ENCODE measurements at places on chromosomes 4 and X.

DNA sequence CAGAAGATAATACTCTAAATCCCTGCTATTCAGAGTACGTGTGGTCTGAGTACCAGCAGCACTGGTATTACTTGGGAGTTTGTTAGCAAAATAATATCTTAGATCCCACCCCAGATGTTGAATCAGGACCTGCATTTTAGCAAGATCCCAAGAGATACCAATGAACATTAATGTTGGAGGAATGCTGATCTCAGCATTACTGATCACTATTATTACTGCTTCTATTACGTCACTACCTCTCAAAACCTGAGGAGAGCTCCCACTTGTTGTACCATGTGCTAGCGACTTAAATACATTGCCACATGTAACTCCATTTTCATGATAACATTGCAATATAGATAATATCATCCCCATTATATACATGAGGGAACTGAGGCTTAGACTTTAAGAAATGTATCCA is 185.2 kb downstream of the SPRY1 start:
- no peak for DNase-seq

DNA sequence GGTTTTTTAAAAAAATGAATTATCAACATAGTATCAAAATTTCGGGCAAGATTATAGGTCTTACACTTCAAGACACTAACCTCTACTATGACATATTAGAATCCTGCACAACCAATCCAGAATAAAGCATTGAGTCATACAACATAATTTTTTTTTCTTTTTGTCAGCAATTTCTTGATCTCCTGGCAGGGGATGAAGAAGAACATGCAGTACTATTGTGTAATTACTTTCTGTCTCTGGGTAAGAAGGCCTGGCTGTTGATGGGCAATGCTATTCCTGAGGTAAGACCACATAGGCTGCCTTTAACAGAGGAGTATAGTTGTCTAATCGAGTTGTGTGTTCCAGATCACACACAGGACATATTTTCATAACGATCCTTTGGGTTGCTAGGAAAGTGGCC is 67.5 kb downstream of the FBXL5 start:
- DNase-seq = no peak

DNA sequence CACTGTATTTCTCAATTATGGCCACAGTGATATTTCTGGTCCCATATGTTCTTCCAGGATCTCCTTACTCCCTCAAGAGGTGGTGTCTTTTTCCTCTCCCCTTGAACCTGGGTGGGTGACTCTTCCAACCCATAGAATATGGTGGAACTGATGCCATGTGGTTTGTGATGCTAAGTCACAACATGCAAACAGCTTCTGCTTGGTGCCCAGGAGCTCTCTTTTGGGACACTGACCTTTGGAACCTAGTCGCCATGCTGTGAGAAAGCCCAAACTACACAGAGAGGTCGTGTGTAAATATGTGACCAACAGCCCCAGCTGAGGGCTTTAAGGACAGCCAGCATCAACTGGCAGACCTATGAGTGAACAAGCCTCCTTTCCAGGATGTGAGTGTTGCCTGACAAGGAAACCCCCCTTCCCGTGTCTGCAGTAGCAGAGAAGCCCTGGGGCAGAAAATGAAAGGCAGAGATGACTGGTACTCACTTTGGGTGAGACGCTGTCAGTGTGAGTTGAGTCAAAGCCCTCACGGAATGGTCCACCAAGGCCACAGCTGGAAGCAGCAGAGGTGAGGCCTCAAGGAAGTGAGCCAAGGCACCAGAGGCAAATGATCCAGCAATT is 223.4 kb downstream of the BCOR start:
- no peak for DNase-seq

DNA sequence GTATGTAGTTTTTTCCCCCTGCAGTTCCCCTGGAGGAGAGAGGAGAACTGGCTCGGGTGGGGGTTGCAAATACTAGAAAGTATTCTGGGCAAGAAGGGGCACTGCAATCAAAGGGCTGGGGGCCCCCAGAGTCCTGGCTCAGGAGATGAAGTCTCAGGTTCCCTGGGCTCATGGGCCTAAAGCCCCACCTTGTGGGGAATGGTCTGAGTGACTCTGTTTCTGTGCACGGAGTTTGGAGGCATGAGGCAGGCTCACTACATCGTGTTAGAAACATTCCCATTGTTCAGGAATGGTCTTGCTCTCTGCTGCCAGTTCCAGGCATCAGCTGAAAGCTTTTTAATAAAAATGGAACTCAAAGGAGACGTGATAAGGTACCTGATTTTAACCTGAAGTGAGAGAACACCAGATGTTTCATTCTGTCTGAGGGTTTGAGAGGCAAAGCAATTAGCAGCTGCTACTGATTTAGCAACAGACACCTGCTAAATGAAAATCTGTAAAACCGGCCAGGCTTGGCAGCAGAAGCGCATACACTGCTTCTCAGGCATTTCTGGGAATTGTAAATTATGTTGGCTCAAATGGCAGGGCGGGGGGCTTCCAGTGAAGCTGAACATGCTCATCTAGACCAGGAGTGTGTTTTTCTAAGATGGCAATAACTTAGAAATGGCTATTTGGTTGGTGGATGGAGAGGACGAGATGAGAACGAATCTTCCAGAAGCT is 122.7 kb downstream of the TMEM164 start:
- peak; percentile 13 for DNase-seq

- DNase-seq = no peak
Measured at GRCh38 chr4:71832049-71832448, 48.2 kb upstream of the GC start.

- no peak for DNase-seq
Measured at GRCh38 chr4:3822230-3822947, 56.2 kb downstream of the ADRA2C start.

- no peak for DNase-seq
Measured at GRCh38 chr4:17934286-17934685, 87.3 kb downstream of the LCORL start.

DNA sequence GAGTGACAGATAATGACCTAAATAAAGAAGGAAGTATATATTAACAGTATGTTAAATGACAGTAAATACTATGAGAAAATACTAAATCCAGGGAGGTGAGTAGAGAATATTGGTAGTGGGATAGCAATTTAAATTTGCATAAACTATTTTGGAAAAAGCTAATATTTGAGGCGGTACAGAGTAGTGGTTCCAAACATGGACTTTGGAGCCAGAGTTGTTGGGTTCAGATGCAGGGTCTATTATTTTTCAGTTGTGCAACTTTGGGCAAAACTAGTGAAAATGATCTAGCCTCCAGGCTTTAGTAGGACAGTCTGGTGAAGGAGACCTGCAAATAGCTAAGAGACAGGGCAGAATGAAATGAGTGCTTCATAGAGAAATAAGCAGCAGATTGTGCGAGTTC is 84.8 kb upstream of the SOX3 start:
- DNase-seq = no peak

DNA sequence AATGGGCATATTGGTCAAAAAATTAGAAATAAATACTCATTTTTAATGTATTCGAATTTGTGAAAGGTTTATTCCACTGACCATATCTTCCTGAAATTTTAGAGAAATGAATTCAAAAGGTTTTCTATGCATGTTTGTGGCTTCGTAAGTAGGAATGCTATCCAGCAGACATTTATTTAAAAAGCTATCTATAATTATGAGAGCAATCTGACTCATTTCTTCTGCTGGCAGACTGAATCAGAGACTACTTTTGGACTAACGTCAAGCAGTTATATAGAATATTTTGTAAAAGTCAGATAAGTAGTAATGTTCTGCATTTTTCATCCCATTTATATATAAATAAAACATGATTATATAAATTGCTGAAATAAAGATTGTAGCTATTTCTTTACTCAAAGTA is 125.0 kb downstream of the SPCS3 start:
- no peak for DNase-seq

GRCh38 chr4:187027272-187027671 is 303.6 kb upstream of the FAT1 start:
- DNase-seq = no peak

DNA sequence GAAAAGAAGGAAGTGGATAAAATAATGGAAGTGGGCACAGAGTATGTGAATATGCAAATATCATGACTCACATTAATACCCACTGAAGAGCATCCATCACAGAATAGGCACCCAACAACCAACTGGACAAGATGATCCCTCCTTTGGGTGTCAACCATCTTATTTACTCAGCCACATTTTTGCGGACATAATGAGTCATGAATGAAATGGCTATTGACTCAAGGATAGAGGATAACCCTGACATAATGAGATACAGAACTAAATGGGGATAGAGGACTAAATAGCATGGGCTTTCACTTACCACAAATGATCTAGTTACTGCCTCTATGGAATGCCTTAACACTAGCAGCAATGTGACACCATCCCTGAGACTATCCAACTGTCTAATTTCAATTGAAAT is 224.7 kb downstream of the ANTXR2 start:
- no peak for DNase-seq

DNA sequence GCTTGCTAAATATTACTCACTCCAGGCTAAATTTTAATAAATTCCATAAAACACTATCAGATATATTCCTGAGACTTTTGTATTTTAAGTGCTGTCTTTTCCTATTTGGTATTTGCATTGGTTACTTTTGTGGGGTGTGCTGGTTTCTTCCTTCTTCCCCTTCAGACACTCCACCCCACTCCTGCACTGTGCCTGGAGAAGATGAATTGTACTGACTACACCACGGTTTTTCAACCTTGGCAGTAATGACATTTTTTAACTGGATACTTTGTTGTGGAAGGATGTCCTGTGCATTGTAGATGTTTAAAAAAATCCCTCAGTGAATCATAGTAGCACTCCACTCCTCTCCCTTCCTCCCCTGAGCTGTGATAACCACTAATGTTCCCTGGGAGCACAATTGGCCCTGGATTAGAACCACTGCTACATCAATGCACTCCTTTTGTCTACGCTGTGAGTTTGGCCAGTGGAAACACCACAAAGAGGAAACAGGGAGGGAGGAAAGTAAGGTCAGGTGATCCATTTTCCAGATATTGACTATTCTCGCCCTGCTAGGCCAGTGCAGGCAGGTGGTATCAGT is 36.3 kb downstream of the SNCA start:
- DNase-seq = no peak

- DNase-seq = no peak
Measured at GRCh38 chr4:160709546-160709945, 1454.3 kb downstream of the FSTL5 start.

DNA sequence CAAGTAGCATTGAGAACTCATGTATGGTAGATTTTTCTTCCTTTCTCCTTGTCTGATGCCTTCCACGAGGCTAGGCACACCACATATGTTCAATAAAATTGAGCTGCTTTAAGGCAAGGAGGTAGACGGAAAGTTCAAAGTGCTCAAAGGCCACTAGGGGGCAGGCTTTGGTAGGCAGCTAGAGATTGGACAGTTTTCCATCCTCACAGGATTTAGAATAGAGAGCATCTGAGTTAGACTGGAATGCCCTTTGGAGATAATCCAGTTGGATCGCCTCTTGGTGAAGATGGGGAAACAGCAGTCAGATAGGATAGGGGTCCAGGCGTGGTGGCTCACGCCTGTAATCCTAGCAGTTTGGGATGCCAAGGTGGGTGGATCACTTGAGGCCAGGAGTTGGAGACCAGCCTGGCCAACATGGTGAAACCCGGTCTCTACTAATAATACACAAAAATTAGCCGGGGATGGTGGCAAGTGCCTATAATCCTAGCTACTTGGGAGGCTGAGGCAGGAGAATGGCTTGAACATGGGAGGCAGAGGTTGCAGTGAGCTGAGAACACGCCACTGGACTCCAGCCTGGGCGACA is 30.4 kb downstream of the ELF4 start:
- peak; percentile 52 for DNase-seq

DNA sequence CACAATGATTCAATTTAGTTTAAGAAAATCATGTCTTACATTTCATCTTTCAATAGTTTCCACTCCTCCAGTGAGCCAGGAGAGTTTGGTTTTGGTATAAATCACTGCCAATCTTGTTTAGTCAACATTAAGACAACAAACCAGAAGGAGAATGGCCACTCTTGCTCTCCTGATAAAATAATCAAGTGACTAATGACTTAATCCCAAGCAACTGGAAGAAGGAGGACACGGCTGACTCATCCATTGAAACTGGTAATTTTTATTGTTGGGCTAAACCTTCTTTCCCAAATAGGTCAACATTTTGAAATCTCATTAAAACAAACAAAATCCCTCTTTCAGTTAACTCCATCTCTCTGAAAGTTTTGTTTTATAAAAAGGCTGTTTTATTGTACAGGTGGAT is 230.2 kb downstream of the CLCN4 start:
- DNase-seq = no peak

GRCh38 chr4:94285666-94286065 is 57.0 kb downstream of the HPGDS start:
- no peak for DNase-seq

DNA sequence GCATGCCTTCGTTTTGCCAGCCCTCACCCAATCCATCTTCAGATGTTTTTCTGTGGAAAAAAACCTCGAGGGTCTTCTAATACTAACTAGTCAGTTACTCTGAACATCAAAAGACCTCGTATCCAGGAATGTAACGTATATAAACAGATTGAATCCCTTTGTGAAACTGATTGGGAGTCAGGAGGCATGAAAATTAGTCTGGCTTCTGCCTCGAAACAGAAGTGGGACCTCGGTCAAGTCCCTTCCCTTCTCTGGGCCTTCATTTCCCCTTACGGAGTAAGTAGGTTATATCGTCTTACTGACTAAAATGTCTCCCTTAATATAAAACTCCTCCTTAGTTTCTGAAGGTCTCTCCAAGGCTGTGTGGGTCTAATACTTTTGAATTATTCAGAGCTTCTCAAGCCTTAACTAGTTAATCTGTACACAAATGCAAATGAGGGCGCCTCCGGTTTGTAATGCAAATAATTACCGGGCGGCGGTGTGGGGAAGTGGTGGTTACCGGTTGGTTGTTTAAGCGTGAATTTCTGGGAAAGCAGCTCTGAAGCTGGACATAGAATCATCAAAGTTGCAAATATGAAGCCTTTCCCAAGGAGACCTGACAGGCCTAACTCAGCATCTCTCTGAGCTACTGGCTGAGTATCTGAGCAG is 11.4 kb upstream of the NKRF start:
- peak; percentile 58 for DNase-seq

DNA sequence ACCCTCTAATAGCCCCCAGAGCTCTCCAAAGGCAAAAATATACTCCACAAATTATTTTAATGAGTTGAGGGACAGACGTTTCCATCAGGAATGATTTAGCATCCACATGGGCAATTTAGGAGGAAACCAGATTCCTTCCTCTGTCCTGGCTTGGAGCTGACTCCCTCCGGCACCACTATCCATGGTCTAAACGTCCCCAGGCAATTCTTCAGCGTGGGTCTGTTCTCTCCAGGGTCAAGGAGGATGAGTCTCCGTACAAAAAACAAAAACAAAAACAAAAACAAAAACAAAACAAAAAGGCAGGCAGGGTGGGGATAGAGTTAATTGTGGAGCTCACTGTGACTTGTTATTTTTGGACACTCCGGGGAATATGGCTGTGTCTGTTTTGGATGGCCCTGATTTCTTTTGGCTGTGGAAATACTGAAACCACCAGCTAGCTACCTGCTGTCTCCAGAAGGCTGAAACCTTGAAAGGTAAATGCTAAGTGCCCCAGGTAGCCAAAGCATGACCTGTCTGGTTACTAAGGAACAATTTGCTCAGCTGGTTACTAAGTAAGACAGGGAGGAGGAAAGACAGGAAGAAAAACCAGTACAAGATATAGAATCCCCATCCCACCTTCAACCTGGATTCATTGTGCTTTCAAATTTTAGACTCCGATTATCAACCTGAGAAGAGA is 419.1 kb upstream of the LCORL start:
- DNase-seq = no peak
